Nephron progenitor cell (in vitro differentiated cells): ENCODE measurements at places on chromosomes 5 and 9.
A peak's percentile ranks its signal among the peaks of the same experiment; 100 is the strongest.

DNA sequence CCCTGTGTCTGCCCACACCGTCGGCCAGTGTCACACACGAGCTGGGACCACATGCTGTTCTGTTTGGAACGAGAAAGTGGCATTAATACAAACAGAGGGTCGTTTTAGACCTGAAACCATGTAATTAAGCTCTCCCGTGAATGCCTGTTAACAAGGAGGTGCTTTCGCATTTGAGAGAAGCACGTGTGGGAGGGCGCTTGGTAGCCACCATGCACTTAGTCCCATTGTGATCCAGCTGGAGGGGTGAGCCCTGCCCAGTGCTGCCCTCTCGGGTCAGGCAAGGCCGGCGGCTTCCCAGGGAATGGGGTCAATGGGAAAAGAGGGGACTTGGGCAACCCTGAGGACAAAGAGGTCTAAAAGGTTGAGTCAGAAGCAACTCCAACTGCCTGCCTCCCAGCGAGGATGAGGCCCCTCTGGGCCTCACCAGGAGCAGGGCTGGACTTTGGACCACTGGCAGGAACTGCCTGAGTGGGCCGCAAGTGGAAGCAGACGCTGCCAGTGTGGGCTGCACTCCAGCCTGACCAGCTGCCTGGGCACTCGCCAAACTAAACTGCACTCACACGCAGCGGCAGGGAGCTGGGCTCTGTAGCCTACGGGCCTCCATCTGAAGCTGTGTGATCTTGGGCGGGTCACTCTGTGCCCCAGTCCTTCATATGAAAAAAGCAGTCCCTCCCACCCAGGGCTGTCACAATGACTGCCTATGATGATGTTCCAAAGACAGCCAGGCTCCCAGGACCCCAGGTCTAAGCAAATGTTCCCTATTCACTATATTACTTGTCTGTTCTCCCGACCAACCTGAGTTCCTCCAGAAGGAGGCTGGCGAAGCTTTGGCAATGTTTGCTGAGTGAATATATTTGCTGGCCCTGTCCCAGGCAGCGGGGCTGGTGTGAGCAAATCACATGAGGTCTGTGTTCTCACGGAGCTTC, 195.7 kb downstream of the CDK5RAP2 start:
- H3K4me1 ChIP-seq = peaks cover 36% of the 10 kb centered on the region
- peak overlapping the region; percentile 45 for H3K27ac ChIP-seq
- DNase-seq = no peak

GRCh38 chr9:111852291-111852690, 44.3 kb upstream of the UGCG start:
- no peak for DNase-seq
- no peaks in the 10 kb centered on the region for H3K36me3 ChIP-seq
- H3K4me1 ChIP-seq = no peaks in the 10 kb centered on the region
- H3K27ac ChIP-seq = no peak overlapping the region

GRCh38 chr5:123116058-123116457, 27.0 kb downstream of the PRDM6 start:
- H3K36me3 ChIP-seq = no peaks in the 10 kb centered on the region
- no peak overlapping the region for H3K4me3 ChIP-seq
- no peak overlapping the region for H3K27ac ChIP-seq
- H3K27me3 ChIP-seq = peaks cover 83% of the 10 kb centered on the region
- peaks cover 22% of the 10 kb centered on the region for H3K4me1 ChIP-seq

DNA sequence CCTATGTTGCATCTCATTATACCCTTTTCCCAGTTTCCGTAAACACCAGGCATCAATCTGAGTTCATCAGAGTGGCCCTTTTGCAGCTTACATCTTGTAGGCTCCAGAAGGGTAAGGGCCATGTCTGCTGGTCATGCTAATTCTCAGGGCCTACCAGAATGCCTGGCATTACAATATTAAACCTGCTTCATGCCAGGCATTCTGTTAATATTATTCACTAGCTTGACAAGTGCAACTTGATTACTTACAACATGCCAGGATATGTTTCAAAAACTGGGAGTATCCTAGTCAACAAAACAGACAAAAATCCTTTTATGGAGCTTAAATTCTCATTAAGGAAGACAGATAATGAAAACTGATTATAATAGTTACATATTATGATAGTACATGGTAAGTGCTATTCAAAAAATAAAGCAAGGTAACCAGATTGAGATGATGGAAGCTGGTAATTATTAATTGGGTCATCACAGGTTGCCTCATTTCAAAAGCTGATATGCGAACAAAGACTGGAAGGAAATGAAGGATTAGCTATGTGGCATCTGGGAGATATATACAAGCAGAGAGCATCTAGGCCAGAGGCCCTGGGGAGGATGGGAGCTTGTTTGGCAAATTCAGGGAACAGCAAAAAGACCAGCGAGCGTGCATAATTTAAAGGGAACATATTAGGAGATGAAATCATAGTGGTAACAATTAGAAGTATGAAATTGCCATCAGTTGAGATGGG, 406.3 kb downstream of the DMRT2 start:
- peaks cover 8% of the 10 kb centered on the region for H3K27me3 ChIP-seq
- no peaks in the 10 kb centered on the region for H3K36me3 ChIP-seq
- H3K4me3 ChIP-seq = no peak overlapping the region
- peaks cover 26% of the 10 kb centered on the region for H3K4me1 ChIP-seq
- DNase-seq = no peak

GRCh38 chr9:95218773-95219172, 98.7 kb downstream of the FANCC start:
- no peak overlapping the region for H3K27ac ChIP-seq
- DNase-seq = no peak
- peaks cover 9% of the 10 kb centered on the region for H3K4me1 ChIP-seq
- H3K27me3 ChIP-seq = peaks cover 3% of the 10 kb centered on the region
- no peak overlapping the region for H3K4me3 ChIP-seq

GRCh38 chr5:132394667-132395259, 25.3 kb downstream of the SLC22A5 start:
- H3K36me3 ChIP-seq = no peaks in the 10 kb centered on the region
- no peak overlapping the region for H3K4me3 ChIP-seq
- DNase-seq = peak; percentile 24
- peaks cover 69% of the 10 kb centered on the region for H3K4me1 ChIP-seq
- peak overlapping the region; percentile 81 for H3K27ac ChIP-seq
- H3K27me3 ChIP-seq = peaks cover 20% of the 10 kb centered on the region

- no peak overlapping the region for H3K27ac ChIP-seq
- peaks cover 9% of the 10 kb centered on the region for H3K4me1 ChIP-seq
- peak; percentile 95 for DNase-seq
Observed at GRCh38 chr9:135343837-135344522, 135.6 kb upstream of the PPP1R26 start.

GRCh38 chr5:95615164-95615467, 4.8 kb upstream of the GPR150 start:
- H3K27me3 ChIP-seq = peaks cover 46% of the 10 kb centered on the region
- no peak overlapping the region for H3K4me3 ChIP-seq
- no peak for DNase-seq
- peaks cover 7% of the 10 kb centered on the region for H3K36me3 ChIP-seq
- H3K4me1 ChIP-seq = peaks cover 8% of the 10 kb centered on the region

DNA sequence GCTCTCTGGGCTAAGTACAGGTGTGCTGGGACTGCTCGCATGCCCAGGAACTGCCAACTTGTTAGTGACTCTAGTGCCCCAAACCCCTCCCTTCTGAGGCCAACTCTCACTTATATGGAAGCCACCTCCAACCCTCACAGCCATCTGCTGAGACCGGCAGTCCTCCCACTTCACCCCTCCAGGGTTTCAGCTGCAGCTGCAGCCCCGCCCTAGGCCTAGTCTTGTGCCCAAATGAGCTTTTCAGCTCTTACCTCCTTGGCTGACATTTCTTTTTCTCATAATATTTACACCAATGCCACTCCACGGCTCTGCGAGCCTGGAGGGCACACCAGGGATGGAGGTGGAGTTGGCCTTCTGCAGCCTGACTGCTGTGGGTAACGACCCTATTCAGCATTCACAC, 166.6 kb downstream of the ROR2 start:
- peaks cover 68% of the 10 kb centered on the region for H3K4me1 ChIP-seq
- peaks cover 73% of the 10 kb centered on the region for H3K36me3 ChIP-seq
- no peak overlapping the region for H3K27ac ChIP-seq
- DNase-seq = no peak

- H3K4me1 ChIP-seq = peaks cover 63% of the 10 kb centered on the region
- no peak for DNase-seq
- no peak overlapping the region for H3K4me3 ChIP-seq
- H3K27ac ChIP-seq = peak overlapping the region; percentile 82
Observed at GRCh38 chr9:121725008-121725775, 73.8 kb downstream of the DAB2IP start.

DNA sequence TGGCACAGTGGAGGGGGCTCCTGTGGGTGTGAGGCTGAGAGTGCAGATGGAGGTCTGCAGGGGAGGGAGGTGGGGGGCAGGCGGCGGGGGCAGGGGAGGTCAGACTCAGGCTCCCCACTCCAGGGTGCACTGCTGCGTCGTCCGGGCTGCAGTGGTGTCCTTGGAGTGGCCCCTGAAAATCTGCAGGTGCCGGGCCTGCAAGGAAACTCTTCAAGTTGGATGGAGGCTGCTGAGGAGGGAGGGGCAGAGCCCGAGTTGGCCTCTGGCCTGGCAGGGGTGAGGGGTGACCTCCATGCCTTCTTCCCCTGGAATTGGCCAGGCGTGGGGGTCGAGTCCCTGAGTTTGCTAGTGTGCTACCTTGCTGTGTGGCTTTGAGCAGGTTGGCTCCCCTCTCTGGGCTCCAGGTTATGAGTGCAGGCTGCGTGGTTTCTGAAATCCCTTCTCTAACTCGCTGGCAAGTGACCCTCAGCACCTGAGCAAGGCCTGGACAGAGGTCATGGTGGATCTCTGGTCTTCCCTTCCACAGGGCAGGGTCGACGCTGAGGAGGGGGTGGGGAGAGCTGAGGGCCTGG, 888 bp downstream of the ADAMTSL2 start:
- H3K27me3 ChIP-seq = peaks cover 3% of the 10 kb centered on the region
- DNase-seq = no peak

DNA sequence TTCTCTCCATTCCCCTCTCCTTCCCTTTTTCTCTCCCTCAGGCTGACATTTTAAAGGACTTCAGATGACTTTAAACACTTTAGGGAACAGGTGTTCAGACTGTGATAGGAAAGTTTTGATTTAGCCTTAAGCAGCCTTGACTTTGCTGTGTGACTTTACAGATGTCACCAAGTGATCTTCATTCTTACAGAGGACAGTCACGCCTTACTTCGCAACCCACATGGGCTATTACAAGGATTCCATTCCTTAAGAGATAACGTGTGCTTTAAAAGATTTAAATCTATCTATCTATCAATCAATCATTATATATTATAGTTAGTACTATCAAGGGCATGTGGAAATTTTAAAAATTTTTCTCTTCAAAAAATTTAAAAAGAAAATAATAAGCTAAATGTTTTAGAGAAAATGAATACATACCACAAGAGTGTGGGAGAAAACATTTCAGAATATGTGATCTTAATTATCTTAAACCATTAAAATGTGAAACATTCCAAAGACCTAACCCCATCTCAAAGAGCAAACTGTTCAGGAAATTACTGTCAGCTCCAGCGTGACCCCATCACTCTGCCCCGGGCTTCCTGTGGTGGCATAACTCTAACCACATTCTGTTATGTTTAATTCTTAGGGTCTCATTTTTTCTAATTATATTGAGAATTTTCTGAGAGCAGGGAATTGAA, 530.5 kb downstream of the SEMA5A start:
- H3K36me3 ChIP-seq = no peaks in the 10 kb centered on the region
- no peak overlapping the region for H3K4me3 ChIP-seq
- no peaks in the 10 kb centered on the region for H3K27me3 ChIP-seq

- no peak overlapping the region for H3K4me3 ChIP-seq
- H3K27me3 ChIP-seq = no peaks in the 10 kb centered on the region
Observed at GRCh38 chr5:72245951-72246532, 74.0 kb downstream of the MRPS27 start.

DNA sequence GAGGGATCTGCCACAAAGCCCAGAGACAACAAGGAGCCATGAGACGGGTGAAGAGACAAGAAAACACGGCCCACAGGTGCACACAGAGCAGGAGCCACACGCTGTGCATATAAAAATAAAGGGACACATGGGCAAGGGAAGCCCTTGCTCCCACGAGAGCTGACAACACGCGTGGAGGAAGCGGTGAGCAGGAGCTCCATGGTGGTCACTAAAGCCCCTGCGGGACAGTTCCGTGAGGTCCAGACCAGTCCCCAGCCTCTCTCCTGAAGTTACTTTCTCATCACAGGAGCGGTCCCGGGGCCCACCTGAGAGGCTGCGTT, 90.7 kb downstream of the CAMSAP1 start:
- DNase-seq = no peak
- no peaks in the 10 kb centered on the region for H3K27me3 ChIP-seq
- H3K4me3 ChIP-seq = no peak overlapping the region
- peak overlapping the region; percentile 95 for H3K27ac ChIP-seq

- H3K27ac ChIP-seq = no peak overlapping the region
- no peak for DNase-seq
- H3K4me3 ChIP-seq = no peak overlapping the region
- H3K36me3 ChIP-seq = no peaks in the 10 kb centered on the region
- H3K27me3 ChIP-seq = no peaks in the 10 kb centered on the region
- no peaks in the 10 kb centered on the region for H3K4me1 ChIP-seq
Observed at GRCh38 chr9:12764150-12764549, 10.7 kb upstream of the LURAP1L start.

- DNase-seq = no peak
- no peak overlapping the region for H3K27ac ChIP-seq
- H3K4me3 ChIP-seq = no peak overlapping the region
- H3K4me1 ChIP-seq = peaks cover 23% of the 10 kb centered on the region
- no peaks in the 10 kb centered on the region for H3K27me3 ChIP-seq
Observed at GRCh38 chr5:57741336-57741735, 258.7 kb upstream of the ACTBL2 start.

GRCh38 chr9:75869236-75869635, 21.2 kb upstream of the PCSK5 start:
- H3K36me3 ChIP-seq = no peaks in the 10 kb centered on the region
- no peak for DNase-seq
- no peaks in the 10 kb centered on the region for H3K27me3 ChIP-seq

GRCh38 chr9:97806721-97807120, 46.3 kb upstream of the FOXE1 start:
- H3K4me3 ChIP-seq = no peak overlapping the region
- peaks cover 5% of the 10 kb centered on the region for H3K4me1 ChIP-seq
- no peak for DNase-seq
- no peak overlapping the region for H3K27ac ChIP-seq
- H3K36me3 ChIP-seq = no peaks in the 10 kb centered on the region
- H3K27me3 ChIP-seq = peaks cover 91% of the 10 kb centered on the region

GRCh38 chr9:87595610-87596009, 97.9 kb downstream of the DAPK1 start:
- H3K4me3 ChIP-seq = no peak overlapping the region
- H3K36me3 ChIP-seq = no peaks in the 10 kb centered on the region
- DNase-seq = no peak

- H3K27me3 ChIP-seq = peaks cover 7% of the 10 kb centered on the region
- H3K4me1 ChIP-seq = no peaks in the 10 kb centered on the region
- no peak overlapping the region for H3K4me3 ChIP-seq
- peaks cover 10% of the 10 kb centered on the region for H3K36me3 ChIP-seq
- H3K27ac ChIP-seq = no peak overlapping the region
Observed at GRCh38 chr9:120630333-120630732, 50.4 kb upstream of the CDK5RAP2 start.

DNA sequence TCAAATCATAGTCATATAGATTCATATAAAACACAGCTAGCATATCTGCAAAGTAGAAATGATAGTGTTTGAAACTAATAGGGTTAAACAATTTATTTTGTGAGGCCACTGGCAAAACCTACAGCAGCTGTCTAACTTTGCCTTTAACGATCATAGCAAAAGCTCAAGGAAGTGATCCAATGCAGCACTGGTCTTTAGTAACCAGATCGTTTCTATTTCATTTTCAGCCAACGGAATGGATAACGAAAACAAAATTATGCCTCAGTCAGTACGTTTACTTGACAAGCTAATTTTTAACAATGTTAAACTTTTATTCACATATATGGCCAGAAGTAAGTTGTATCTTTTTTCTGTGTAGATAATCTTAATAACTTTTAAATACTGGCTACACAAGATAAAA, 17.7 kb downstream of the MLLT3 start:
- peak overlapping the region; percentile 56 for H3K4me3 ChIP-seq
- DNase-seq = no peak
- H3K36me3 ChIP-seq = peaks cover 12% of the 10 kb centered on the region
- H3K4me1 ChIP-seq = peaks cover 93% of the 10 kb centered on the region
- peak overlapping the region; percentile 91 for H3K27ac ChIP-seq
